ENCODE measurements at places on chromosomes 6 and 20.

DNA sequence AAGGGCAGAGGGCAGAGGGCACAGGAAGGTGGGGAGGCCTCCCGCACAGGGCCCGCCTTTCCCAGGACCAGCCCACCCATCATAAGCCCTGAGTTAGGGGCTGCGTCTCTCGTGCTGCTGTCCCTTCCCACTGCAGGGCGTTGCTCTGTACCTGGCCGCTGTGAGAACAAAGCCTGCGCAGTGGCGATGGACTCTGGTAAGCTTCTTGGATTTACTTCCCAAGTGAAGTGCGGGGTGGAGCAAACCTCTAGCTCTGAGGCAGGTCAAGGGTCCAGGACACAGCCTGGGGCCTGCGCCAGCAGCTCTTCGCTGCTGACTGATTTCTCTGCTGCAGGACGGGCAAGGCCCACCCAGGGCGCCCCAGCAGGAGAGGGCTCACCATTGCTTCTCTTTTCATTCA is 23.9 kb downstream of the INSM1 start:
- no peak for DNase-seq

DNA sequence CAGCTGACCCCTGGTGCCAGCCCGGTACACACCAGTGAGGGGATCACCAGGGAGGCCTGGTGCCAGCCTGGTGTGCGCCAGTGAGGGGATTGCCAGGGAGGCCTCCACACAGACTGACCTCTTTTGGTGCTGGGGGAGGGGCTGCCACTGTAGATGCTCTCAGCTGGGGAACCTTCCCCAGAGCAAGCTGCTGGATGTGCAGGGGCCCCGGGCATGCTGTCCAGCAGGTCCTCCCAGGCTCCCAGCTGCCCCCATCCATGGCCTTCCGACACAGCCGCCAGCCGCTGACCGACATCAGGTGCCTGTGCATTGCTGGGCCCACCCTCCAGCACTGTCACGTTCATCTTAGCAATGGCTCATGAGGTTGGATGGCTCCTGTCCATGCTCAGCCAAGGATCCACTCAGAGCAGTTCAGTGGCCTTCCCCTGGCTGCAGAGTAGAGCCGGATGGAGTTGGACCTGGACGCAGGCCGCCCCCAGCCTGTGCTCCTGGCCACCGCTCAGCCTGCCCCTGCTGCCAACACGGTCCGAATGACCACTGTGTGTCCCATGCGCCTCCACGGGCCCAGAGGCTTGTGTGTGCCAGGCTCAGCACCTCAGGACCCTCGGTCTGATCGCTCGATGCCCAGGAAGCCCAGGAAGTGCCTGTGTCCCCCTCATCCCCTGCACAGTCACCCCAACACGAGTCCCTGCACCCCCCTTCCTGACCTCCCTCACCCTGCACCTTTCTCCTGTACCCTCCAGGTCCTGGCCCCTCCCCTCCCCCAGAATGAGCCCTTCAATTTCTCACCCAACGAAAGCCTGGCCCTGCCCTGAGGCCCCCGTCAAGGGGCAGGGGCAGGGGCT is 95.7 kb downstream of the YTHDF1 start:
- no peak for DNase-seq

GRCh38 chr6:170271771-170272314 is 19.0 kb downstream of the DLL1 start:
- DNase-seq, result peak; percentile 90

- DNase-seq, result no peak
These were observed 250.9 kb downstream of the LRFN2 start for GRCh38 chr6:40336296-40336695.

DNA sequence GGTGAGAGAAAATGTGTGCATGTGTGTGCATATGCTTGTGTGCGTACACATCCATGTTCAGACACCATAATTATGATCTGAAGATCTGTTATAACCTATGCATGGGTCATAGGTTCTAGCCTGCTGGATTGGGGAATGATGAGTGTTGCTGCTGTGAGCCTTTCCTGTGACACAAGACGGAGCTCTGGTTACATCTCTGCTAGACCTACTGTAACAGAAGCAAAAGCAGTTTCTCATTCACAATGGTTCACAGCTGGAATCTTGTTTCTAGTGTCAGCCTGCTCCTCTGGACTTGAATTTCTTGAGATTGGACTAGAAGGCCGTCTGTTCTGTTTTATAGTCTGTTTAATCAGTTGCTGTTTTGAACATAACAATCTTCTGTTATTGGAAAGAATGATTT is 40.1 kb downstream of the DEFB114 start:
- DNase-seq, result no peak

- no peak for DNase-seq
These were observed 41.4 kb downstream of the PEX7 start for GRCh38 chr6:136863752-136864151.

DNA sequence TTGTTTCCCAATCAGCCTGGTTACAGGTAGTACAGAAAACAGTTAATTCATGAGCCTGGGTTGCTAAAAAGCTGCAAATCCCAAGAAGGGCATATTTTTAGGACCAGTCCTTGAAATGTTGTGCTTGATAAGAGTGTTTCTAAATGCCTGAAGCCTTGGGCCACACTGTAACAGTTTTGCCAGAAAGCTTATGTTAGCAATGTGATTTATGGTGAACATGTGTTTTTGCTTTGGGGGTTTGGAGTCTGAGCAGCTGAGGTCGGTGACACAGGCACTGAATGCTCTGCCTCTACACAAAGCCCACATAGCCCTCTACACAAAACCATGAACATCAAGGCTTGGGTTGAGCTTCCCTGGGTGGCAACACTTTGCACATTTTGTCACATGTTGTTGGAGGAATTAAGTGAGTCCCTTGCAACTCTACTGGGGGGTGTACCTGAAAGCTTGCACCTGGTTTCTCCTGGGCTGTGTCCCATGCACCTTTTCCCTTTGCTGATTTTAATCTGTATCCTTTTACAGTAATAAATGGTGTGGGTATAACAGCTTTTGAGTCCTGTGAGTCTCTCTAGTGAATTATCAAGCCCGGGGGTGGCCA is 22.2 kb downstream of the AHI1 start:
- no peak for DNase-seq

- no peak for DNase-seq
These were observed 383.7 kb downstream of the MAFB start for GRCh38 chr20:40305303-40305702.

DNA sequence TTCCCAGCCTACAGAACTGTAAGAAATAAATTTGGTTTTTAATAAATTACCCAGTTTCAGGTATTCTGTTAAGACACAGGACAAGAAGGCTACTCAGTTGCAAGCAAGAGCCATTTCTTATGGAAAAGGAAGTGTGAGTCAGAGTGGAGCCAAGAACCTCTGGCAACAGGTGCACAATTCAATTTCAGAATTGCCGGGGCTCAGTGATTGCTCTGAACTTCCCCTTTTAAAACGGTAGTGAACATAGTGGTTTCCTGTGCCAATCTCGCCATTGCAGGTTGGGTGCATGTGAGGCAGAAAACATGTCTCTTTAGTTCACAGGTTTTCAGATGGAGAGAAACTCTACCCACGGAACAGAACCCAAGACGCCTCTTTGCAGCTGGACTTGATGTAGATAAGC is 16.4 kb downstream of the PIGT start:
- DNase-seq, result no peak

DNA sequence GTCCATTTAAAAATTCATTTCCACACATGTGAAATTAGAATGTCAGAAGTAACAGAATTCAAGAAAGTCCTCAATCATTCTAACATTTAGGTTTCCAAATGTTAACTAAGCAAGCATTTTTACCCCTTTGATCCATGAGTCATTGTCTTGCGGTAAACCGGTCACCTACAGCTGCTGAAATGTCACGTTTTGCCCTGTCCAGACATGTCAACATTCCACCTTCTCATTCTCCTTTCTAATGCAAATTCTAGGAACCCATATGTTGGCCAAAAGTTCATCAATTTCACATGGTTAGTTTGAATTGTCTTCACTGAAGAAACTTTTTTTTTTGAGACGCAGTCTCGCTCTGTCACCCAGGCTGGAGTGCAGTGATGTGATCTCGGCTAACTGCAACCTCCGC is 117.2 kb downstream of the IPCEF1 start:
- no peak for DNase-seq

DNA sequence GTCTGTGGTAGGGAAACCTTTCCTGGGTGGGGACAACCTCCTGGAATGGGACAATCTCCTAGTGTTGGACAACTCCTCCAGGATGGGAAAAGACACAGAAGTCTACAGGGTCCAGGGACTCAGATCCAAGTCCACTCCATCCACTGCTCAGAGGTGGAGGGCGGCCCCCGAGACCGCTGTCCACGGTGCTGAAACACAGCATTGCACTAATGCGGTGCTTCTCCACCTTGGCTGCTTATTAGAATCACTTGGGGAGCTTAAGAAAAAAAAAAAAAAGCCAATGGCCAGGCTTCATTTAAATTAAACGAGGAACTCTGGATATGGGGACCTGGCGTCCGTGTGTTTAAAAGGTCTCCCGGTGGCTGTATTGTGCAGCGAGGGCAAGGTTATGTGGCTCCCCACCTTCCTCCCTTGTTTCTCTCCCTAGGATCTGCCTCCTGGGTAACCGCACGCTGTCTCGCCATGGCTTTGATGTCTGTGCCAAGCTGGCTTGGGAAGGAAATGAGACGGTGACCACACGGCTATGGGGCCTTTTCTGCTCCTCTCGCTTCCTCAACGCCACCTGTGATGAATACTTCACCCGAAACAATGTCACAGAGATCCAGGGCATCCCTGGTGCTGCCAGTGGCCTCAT is 12.0 kb downstream of the SLC12A5 start:
- peak; percentile 13 for DNase-seq

DNA sequence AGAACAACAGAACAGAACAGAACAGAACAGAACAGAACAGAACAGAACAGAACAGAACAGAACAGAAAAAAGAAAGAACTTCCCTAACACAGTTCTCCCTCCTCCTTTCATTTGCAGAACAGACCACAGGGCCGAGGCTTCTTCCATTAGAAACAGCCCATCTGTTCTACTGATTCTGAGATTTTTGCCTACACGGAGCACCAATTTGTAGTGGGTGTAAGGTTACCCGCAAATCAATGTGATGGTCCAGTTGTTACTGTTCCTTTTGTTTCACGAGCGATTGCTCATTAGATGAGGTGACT is 734 bp upstream of the OGFRL1 start:
- peak; percentile 7 for DNase-seq

- peak; percentile 13 for DNase-seq
These were observed 16.1 kb upstream of the VSTM2L start for GRCh38 chr20:37886851-37887297.

GRCh38 chr20:63043348-63044203 is 36.8 kb upstream of the BHLHE23 start:
- DNase-seq, result no peak

GRCh38 chr20:58017970-58018530 is 210.4 kb downstream of the ANKRD60 start:
- no peak for DNase-seq

- no peak for DNase-seq
These were observed 158.5 kb downstream of the PHACTR1 start for GRCh38 chr6:12875051-12875450.

DNA sequence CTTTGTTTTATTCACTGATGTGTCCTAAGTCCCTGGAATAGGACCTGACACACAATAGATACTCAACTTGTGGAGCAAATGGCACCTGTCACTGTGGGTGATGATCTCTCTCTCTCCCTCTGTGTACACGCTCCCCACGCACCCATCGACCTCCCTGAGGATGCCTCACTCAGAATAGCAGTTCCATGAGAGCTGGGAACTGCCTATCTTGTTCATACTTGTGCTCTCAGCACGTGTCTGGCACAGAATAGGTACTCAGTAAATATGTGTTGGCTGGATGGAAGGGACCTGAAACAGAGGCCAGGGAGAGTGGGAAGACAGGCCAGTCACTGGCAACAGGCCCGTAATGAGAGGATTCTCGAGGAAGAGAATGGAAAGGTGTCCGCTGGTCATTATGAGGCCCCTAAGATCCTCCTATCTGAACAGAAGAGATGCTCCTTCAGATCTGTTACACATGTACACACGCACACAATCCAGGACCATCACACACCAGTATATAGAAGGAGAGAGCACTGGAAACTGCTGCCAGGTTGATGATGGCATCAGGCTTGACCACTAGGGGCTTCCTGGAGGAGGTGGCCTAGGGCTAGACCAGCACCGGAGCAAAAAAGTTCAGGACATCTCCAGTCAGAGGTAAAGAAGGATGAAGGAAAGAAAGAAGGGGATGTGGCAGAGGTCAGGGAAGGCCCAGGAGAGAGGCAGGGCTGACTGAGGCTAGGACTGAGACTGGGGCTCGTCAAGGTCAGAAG is 30.9 kb downstream of the VEGFA start:
- DNase-seq, result no peak

DNA sequence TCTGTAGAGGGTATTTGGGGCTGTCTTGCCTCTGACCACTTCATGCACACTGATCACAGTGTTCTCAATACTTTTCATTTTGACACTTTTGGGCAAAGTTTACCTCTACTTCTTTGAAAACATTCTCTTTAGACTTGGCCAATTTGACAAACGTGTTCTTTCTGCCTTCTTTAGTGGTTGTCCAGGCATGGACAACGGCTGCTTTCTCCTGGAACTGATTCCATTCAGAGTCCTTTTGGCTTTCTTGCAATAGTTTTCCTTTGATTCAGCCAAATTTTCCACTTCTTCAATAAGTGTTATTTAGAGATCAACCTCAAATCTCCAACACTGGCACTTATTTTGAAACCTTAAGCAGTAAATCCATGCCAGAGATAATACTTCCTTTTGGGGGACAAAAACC is 6.7 kb upstream of the CST9 start:
- no peak for DNase-seq

- peak; percentile 44 for DNase-seq
These were observed 181.9 kb downstream of the SYNDIG1 start for GRCh38 chr20:24651171-24651975.

- DNase-seq, result no peak
These were observed 43.6 kb downstream of the NUS1 start for GRCh38 chr6:117718895-117719294.

GRCh38 chr6:41200296-41200900 is 551 bp downstream of the TREML2 start:
- peak; percentile 83 for DNase-seq

DNA sequence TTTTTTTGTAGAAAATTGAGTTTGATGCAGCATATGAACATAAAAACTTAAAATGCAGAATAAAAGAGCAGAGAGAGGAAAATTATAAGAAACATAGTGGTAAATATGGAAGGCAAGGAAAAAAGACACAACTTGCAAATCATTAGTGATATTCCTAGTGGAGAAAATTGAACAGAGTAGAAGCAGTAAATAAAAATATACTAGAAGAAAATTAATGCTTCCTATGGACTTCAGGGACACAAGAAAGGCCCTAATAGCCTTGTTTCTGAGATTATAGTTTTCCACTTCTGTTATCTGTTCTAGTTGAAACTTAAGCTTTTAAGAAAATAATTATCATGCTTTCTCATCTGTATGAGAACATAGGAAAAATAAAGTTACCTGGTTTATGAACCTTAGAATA is 25.6 kb upstream of the ADIG start:
- no peak for DNase-seq
